Upper lobe of right lung (tissue), 1 donor: ENCODE measurements at places on chromosomes 4 and X.

GRCh38 chrX:3738509-3738908 is 25.1 kb upstream of the PRKX start:
- no peak overlapping the region for H3K27ac ChIP-seq
- no peaks in the 10 kb centered on the region for H3K4me1 ChIP-seq
- no peaks in the 10 kb centered on the region for H3K36me3 ChIP-seq
- H3K27me3 ChIP-seq = no peaks in the 10 kb centered on the region
- DNase-seq = no peak

DNA sequence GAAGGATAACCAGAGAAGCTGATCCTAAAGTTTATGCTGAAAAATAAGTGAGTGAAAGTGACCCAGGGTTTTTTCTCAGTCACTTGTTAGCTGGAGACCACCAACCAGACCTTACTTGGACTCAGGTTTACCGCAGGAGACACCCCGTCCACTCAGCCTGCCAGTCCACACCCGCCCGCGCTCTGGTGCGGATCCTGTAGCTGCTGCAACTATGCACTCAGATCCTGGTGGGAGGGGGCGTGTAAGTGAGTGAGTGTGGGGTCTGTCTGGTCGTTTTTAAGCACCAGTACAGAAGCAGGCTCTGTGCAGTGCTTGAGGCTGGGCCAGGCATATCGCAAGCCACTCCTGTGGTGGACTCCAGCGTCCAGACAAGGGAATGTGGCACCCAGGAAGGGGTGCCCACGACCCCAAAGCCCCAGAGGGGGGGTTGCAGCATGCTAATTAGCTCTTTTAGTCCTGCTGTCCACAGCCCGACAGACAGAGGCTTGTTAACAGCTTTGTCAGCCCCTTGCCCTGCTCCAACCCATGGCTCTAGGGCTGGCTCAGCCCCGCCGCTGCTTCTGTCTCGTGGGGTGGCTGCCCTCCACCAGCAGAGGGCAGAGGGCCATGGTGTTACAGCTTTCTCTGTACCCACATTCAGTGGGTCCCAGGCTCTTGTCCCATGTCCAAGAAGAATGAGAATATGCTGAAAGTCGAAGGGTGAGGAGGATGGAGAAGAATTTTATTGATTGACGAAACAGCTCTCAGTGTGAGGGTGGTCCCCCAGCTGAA is 40.4 kb upstream of the PPP1R2C start:
- H3K27me3 ChIP-seq = no peaks in the 10 kb centered on the region
- no peak overlapping the region for H3K27ac ChIP-seq
- DNase-seq = no peak
- no peak overlapping the region for H3K4me3 ChIP-seq

- no peaks in the 10 kb centered on the region for H3K36me3 ChIP-seq
- no peaks in the 10 kb centered on the region for H3K4me1 ChIP-seq
- H3K27me3 ChIP-seq = no peaks in the 10 kb centered on the region
- no peak overlapping the region for H3K4me3 ChIP-seq
Measured at GRCh38 chrX:85052205-85052604, 48.5 kb downstream of the APOOL start.

- no peak overlapping the region for H3K27ac ChIP-seq
- no peak overlapping the region for H3K4me3 ChIP-seq
Measured at GRCh38 chr4:175953960-175954521, 111.6 kb upstream of the WDR17 start.

DNA sequence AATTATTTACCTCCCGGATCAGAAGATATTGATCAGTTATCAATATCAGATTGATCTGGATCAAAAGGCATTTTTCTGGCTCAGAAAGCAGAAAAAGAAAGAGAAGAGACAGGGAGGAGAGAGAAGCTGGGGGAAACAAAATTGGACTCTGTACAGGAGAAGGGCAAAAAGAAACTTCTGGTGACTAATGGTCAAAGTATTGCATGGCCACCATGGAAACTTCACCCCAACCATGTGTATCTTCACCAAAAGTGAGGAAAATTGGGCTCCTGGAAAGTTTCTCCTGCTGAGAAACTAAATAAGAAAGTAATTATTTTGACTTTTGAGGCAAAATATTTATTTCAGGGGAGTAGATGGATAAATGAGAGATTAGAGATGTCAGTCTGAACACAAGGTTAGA is 33.9 kb downstream of the RNF150 start:
- no peaks in the 10 kb centered on the region for H3K36me3 ChIP-seq
- H3K27ac ChIP-seq = no peak overlapping the region
- DNase-seq = no peak
- no peak overlapping the region for H3K4me3 ChIP-seq
- no peaks in the 10 kb centered on the region for H3K4me1 ChIP-seq

GRCh38 chr4:55004831-55005230 is 120.6 kb downstream of the KDR start:
- peaks cover 15% of the 10 kb centered on the region for H3K4me1 ChIP-seq
- H3K36me3 ChIP-seq = no peaks in the 10 kb centered on the region
- DNase-seq = no peak
- no peak overlapping the region for H3K4me3 ChIP-seq
- H3K27ac ChIP-seq = no peak overlapping the region

GRCh38 chr4:133355633-133356032 is 206.5 kb downstream of the PCDH10 start:
- H3K36me3 ChIP-seq = no peaks in the 10 kb centered on the region
- H3K4me3 ChIP-seq = no peak overlapping the region
- DNase-seq = no peak
- H3K27ac ChIP-seq = no peak overlapping the region
- no peaks in the 10 kb centered on the region for H3K4me1 ChIP-seq
